ENCODE measurements at places on chromosomes 1 and 21.
A peak's percentile ranks its signal among the peaks of the same experiment; 100 is the strongest.

DNA sequence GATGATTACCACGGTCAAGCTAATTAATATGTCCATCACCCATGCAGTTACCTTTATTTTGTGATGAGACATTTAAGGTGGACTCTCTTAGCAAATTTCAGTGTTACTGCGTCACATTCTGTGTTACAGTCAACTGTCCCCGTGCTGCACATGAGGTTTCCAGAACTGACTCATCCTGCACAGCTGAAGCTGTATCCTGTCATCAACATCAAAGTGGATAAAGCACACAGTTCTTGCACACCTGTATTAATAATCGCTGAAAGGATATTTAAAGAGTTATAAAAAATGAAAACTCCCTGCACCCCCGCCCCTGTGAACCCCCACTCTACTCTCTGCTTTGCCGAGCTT is 3.4 kb upstream of the KRTAP10-5 start:
- no peak for DNase-seq

GRCh38 chr1:157105298-157105987 is 5.8 kb upstream of the ETV3L start:
- DNase-seq, result no peak

DNA sequence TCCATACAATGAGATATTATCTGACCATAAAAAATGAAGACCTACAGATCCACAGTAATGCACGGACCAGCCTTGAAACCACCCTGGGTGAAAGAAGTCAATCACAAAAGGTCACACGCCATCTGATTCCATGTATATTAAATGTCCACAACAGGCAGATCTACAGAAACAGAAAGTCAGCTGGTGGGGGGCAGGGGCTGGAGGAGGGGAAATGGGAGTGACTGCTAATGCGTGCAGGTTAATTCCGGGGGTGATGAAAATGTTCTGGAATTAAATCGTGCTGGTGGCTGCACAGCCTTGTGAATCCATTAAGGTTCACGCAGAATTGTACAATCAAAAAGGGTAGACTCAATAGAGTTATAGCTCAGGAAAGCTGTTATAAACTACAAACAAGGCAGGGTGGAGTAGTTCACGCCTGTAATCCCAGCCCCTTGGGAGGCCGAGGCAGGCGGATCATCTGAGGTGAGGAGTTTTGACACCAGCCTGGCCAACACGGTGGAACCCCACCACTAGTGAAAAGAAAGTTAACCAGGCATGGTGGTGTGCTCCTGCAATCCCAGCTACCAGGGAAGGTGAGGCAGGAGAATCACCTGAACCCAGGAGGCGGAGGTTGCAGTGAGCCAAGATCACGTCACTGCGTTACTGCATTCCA is 32.3 kb downstream of the ACOT7 start:
- no peak for DNase-seq

GRCh38 chr1:162725301-162725837 is 65.1 kb upstream of the HSD17B7 start:
- peak; percentile 41 for DNase-seq

DNA sequence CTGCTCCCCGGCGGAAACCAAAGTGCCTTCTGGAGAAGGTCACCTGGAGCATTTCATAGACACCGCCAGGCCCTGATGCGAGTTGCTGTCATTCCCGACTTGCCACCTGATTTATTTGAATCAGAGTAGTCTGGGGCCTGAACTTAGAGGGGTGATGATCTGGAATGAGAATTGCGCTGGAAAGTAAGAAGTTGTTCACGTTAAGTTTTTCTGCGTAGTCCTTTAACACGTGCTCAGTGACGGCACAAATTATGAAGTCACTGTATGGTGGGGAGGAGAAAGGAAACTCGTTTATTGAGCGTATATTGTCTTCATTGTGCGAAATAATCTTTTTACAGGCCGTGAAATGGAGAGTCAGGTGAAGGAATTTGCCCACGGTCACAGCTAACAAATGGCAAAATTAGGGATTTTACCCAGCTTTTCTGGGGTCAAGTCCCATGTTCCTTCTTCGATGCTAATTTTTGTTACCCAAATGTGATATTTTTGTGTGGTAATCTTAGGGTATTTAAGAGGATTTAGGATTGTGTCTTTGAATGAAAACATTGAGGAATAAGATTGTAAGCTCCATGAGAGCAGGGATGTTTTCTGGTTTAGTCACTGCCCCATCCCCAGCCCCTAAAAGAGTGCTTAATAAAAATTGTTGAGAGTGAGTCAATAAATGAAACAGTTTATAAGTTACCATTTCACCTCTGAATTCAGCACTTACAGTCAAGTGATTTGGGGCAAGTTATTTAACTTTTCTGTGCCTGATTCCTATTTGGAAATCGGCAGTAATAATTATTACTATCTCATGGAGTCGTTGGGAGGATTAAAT is 46.4 kb upstream of the NBL1 start:
- peak; percentile 53 for DNase-seq

- peak; percentile 11 for DNase-seq
Observed at GRCh38 chr1:205210756-205211168, 740 bp downstream of the DSTYK start.
